ENCODE measurements at places on chromosomes 16 and 17.

DNA sequence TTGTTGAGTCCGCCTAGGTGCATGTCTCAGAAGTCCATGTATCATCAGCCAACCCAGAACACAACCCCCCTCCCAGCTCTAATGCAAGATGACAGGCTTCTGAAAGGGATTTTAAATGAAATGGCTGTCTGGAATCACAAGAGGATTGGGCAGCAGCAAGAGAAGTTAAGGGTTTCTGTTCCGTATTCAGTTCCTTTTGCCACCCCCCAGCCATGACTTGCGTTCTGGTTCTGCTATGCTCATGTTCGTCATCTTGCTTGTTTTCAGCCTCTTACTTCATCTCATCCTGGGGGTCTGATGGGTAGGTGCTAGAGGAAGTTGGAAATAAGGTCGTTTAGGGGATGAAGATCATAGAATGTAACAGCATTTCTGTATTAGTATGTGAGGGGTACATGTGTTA, 12.0 kb downstream of the MINK1 start:
- DNase-seq: no peak

DNA sequence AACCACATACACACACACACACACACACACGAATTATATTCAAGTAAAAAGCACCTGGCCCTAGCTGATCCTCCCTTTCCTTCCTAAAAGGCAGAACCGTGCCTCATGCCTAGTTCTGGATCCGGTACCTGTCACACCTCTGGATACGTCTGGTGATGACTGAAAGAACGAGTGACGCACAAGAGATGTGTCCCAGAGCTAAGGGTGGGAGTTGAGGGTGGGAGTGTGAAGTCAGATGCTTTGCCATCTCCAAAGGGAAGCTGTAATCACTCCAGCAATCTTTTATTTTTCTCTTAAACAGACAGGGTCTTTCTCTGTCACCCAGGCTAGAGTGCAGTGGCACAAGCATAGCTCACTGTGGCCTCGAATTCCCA, 26.5 kb upstream of the GSG1L start:
- no peak for DNase-seq

GRCh38 chr16:4411684-4412083, 4.7 kb downstream of the CORO7 start:
- DNase-seq: no peak

- no peak for DNase-seq
Measured at GRCh38 chr17:8285270-8286181, 2.9 kb upstream of the RANGRF start.

GRCh38 chr17:74297941-74298340, 23.9 kb downstream of the DNAI2 start:
- DNase-seq: no peak

DNA sequence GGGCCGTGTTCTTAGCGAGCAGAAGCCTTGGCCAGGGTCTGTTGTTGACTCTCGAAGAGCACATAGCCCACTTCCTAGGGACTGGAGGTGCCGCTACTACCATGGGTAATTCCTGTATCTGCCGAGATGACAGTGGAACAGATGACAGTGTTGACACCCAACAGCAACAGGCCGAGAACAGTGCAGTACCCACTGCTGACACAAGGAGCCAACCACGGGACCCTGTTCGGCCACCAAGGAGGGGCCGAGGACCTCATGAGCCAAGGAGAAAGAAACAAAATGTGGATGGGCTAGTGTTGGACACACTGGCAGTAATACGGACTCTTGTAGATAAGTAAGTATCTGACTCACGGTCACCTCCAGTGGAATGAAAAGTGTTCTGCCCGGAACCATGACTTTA, 18.5 kb downstream of the RSPRY1 start:
- DNase-seq: no peak

DNA sequence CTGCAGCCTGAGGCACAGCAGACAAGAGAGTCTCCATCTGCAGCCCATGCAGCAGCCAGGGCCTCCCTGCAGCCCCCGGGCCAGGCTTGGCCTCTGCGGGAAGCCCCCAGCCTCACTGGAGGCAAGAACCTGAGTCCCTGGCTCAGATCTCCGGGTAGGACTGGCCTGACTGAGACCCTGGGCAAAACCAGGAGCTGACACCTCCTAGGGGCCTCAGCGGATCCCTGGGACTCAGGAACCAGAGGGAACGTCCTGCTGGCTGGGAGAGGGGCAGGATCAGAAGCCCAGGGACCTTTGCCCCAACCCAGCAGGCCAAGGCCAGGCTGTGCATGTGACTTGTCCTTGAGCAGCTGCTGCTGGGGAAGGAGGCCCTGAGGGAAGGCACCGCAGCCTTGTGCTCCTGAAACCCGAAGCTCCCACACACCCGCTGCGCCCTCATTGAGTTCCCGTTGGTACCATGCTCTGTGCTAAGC, 1.7 kb upstream of the PRSS21 start:
- no peak for DNase-seq

DNA sequence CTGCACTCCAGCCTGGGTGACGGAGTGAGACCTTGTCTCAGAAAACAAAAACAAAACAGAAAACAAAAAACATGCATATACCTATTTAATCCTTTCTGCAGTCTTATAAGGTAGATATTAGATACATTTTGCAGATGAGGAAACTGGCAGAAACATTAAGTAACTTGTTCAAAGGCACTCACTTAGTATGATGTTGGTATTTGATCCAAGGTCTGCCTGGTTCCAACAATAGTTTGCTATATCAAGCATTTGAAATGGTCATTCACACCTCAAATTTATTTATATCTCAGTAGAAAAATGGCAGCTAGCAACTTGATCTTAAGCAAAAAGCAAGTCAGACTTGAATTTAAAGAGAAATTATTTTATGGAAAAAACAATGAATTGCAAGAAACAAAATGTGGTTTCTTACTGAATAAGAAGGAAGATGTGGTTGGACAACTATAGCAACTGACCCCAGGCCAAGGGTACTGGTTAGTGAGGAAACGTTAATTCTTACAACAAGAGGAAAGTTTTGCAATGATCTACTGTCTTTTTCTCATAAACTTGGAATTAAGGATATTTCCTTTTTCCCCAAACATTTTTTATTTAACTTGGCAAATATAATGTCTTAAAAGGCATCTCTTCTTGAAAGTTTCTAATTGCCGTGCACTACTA, 19.7 kb downstream of the DHRS7B start:
- DNase-seq: no peak

DNA sequence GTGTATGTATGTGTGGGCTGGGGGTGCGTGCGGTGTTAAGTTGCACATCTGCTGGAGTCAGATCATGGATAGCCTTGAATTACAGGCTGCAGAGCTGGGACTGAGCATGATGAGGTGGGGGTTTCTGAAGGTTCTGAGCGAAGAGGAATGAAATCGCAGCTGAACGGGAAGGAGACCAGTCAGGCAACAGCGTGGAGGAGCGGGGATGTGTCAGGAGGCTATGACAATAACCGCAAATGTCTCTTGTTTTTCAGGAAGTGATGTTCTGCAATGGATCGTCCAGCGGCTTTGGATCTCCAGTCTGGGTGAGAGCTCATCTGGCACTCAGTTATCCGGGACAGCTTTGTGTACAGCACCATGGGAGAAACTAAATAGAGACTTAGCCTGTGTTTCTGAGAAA, 20.9 kb downstream of the RGS9 start:
- DNase-seq: no peak
